ENCODE measurements at places on chromosomes 3 and 15. TPM values are rescaled to one million over a fixed set of nuclear protein-coding genes. Genes with fewer than 3 reads are reported as not detected.
A peak's percentile ranks its signal among the peaks of the same experiment; 100 is the strongest.

- DNase-seq, result no peak
Measured at GRCh38 chr3:160038862-160039562, 50.4 kb downstream of the IL12A start.

Gene TRIM71
- not detected for total RNA-seq

Gene CFAP44
- total RNA-seq, result 2.4 TPM

- no peak for DNase-seq
Measured at GRCh38 chr3:73257186-73257585, 195.7 kb downstream of the EBLN2 start.

GRCh38 chr3:155876037-155876436 is 5.6 kb downstream of the GMPS start:
- no peak for DNase-seq

GRCh38 chr15:72021604-72022003 is 96.3 kb downstream of the MYO9A start:
- DNase-seq, result no peak

DNA sequence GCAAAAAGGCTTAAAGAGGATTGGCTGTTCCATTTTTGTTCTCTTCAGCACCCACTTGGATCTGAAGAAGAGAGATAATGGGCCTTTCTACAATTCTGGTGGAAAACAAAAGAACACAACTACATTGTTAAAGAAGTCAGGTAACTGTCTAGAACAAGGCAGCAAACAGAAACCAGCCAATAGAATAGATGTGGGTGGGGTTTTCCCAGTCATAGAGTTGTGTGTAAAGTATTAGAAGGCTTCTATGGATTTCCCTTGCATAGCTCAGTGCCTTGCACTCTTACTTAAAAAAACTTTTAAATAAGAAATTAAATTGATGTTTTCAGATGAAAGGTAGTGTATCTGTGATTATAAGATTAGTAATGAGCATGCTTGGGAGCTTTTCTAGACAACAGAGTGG is 462.7 kb upstream of the ATP11B start:
- no peak for DNase-seq

- DNase-seq, result peak; percentile 70
Measured at GRCh38 chr3:71962561-71963240, 177.8 kb upstream of the PROK2 start.

DNA sequence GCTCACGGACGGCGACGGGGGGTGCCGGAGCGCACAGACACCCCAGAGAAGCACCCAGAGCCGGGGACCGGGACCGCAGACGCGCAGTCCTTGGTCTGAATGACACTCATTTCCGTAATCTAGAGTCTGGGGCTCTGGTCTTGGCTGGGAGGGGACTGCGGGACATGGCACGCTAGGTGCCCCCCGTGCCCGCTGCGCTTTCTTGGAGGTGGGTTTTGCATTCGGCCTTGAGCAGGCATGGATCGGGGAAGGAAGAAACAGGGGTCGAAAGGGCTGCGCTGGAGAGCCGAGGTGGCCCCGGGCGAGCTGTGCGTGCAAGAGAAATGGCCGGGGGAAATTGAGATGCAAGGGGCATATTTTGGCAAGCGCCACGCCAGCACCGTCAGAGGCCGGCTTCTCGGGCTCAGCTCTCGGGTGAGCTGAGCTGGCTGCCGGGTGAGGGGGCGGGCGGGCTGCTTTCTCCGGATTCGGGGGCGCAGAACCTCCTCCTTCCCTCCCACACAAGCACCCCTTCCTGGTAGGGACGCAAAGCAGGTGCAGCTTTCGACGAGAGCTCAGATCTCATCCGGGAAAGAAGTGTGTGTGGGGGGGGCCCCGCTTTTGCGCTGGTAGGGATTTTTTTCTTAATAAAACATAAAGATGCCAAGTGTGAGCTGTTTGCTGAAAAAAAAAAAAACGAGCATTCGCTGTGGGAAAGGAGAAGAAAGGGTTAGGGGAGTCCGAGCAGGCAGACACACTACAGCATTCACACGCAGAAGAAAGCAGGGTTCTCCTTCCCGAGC is 963 bp upstream of the NTRK3 start:
- no peak for DNase-seq

- DNase-seq, result no peak
Measured at GRCh38 chr3:153640689-153641665, 479.0 kb downstream of the RAP2B start.

Measured in HT1080 (cell line).